ENCODE measurements at places on chromosomes 1 and 21. TPM values are rescaled to one million over a fixed set of nuclear protein-coding genes. Genes with fewer than 3 reads are reported as not detected.

GRCh38 chr1:192732787-192733186, 76.1 kb upstream of the RGS2 start:
- H3K27ac ChIP-seq = no peak overlapping the region
- no peak for DNase-seq
- no peak overlapping the region for H3K4me3 ChIP-seq
- H3K27me3 ChIP-seq = no peaks in the 10 kb centered on the region
- no peaks in the 10 kb centered on the region for H3K4me1 ChIP-seq
- H3K36me3 ChIP-seq = no peaks in the 10 kb centered on the region

GRCh38 chr21:28418726-28419514, 573.8 kb downstream of the LTN1 start:
- no peaks in the 10 kb centered on the region for H3K36me3 ChIP-seq
- no peaks in the 10 kb centered on the region for H3K27me3 ChIP-seq
- no peak for DNase-seq
- H3K4me3 ChIP-seq = no peak overlapping the region

DNA sequence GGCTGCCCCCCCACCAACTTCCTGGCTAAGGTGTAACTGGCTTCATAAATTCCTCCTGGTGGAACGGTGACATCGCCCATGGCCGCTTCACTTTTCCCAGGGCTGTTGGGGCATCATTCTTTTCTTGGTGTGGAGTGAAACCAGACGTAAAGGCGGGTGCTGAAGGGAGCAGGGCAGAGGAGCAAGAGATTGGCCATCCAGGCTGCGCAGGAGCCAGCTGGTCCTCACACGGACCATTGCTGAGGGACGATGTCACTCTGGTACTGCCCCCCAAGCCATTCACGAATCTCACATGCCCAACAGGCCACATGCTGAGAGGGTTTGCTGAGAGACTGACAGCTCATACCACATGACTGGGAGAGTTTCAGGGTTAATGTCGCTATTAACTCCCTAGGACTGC, 10.5 kb upstream of the PKP1 start:
- H3K4me3 ChIP-seq = no peak overlapping the region
- no peaks in the 10 kb centered on the region for H3K27me3 ChIP-seq
- no peak overlapping the region for H3K27ac ChIP-seq
- H3K4me1 ChIP-seq = no peaks in the 10 kb centered on the region

GRCh38 chr1:97074771-97075170, 353.2 kb downstream of the PTBP2 start:
- no peaks in the 10 kb centered on the region for H3K4me1 ChIP-seq
- DNase-seq = no peak
- no peak overlapping the region for H3K4me3 ChIP-seq
- H3K27me3 ChIP-seq = no peaks in the 10 kb centered on the region
- no peak overlapping the region for H3K27ac ChIP-seq

DNA sequence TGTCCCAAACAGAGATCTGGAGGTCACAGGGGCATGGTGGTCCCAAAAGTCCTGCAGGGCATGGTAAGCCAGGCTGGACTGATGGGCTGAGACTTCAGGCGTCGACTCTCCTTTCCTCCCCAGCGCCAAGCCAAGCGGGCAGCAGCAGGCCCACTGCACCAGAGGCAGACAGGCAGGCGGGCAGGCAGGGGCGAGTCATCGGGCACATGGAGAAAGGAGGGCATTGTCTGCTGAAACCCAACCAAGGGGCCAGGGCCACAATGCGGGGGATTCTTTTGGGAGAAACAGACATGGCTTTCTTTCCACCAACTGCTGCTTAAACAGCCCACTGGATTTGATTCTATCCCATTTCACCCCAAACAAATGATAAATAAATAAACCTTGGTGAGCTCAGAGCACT, 46.2 kb downstream of the TRABD2B start:
- H3K27ac ChIP-seq = no peak overlapping the region
- H3K36me3 ChIP-seq = no peaks in the 10 kb centered on the region
- DNase-seq = no peak

GRCh38 chr1:81834921-81835698, 34.4 kb downstream of the ADGRL2 start:
- H3K27ac ChIP-seq = no peak overlapping the region
- no peak overlapping the region for H3K4me3 ChIP-seq
- H3K4me1 ChIP-seq = peaks cover 5% of the 10 kb centered on the region
- H3K36me3 ChIP-seq = no peaks in the 10 kb centered on the region

DNA sequence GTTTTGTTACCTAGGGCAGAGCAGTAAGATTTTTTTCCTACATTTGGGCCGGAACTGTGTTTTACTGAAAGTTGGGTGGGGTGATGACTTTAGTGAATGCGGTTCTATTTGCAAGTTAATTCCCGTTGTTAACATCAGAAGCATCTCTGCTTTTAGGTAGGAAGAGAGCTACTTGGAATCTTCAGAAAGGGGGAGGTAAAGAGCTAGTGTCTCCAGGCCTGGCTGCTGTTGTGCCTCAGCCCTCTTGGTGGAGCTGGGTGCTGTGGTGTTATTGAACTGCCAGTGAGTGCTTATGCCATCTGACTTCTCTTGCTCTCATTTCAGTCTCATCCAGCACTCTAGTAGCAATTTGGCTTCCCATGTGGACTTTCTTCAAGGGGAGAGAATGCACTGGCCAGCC, 3.4 kb downstream of the KDM4A start:
- no peak overlapping the region for H3K4me3 ChIP-seq
- H3K4me1 ChIP-seq = peaks cover 6% of the 10 kb centered on the region
- no peaks in the 10 kb centered on the region for H3K27me3 ChIP-seq
- no peak for DNase-seq

DNA sequence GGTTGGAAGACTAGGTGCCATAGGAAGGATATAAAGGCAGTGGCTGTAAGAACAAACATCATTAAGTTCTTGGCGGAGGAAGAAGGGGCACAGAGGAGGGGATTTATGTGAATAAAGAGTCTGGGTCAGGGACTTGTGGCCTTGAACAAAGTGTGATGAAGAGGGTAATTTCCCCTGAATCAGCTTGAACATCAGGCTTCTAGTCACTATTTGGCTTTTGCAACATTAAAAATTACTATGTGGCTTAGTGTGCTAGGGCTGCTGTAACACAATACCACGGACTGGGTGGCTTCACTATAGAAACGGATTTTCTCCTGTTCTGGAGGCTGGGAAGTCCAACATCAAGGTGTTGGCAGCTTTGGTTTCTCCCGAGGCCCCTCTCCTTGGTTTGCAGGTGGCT, 70.5 kb upstream of the CNIH3 start:
- H3K4me1 ChIP-seq = no peaks in the 10 kb centered on the region
- H3K27me3 ChIP-seq = no peaks in the 10 kb centered on the region
- H3K4me3 ChIP-seq = no peak overlapping the region

- DNase-seq = no peak
- H3K4me3 ChIP-seq = no peak overlapping the region
- H3K27ac ChIP-seq = no peak overlapping the region
- no peaks in the 10 kb centered on the region for H3K27me3 ChIP-seq
Observed at GRCh38 chr1:212367474-212368072, 47.1 kb downstream of the PACC1 start.

Gene LCE3C
- not detected for polyA plus RNA-seq

Gene DAB1
- 4.4 TPM for polyA plus RNA-seq

Gene RNF186
- 0.05 TPM for polyA plus RNA-seq

Gene PLEKHA6
- polyA plus RNA-seq = 4.8 TPM

Gene NR5A2
- 1.7 TPM for polyA plus RNA-seq

Measured in H1 (cell line).